Nephron progenitor cell (in vitro differentiated cells): ENCODE measurements at places on chromosomes 1 and 21.
A peak's percentile ranks its signal among the peaks of the same experiment; 100 is the strongest.

DNA sequence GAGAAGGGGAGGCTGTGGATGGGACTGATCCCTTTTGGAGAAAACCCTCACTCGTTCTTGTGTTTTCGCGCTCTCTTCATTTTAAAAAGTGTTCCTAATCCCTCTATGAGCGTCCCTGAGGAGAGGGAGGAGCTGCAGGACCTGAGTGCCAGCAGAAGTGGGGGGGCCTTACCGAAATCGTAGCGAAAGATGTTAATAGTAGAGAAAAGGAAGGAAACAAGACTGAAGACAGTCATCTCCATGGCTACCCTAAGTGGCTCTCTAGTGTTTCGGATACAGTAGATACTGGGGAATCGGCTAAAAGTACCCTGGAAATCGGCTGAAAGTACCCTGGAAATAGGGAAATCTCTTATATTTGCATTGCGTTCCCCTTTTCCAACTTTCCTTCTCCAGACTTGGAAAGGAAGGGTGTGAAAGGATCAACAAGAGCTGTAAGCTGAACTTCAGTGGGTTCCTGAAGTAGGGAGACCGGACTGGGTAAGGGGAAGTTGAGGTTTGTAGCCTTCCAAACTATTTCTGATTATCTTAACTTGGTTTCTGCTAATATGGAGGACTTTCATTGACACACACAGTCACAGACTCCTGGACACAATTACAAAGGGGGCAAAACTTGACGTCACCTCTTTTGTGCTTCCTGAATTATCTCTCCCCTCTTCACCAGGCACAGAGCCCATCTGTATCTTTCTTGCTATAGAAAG, 486 bp upstream of the DSTYK start:
- no peak for DNase-seq
- H3K27ac ChIP-seq: peak overlapping the region; percentile 99
- H3K4me1 ChIP-seq: peaks cover 26% of the 10 kb centered on the region

- peaks cover 27% of the 10 kb centered on the region for H3K36me3 ChIP-seq
- no peaks in the 10 kb centered on the region for H3K27me3 ChIP-seq
- H3K27ac ChIP-seq: peak overlapping the region; percentile 98
- H3K4me1 ChIP-seq: peaks cover 62% of the 10 kb centered on the region
- H3K4me3 ChIP-seq: peak overlapping the region; percentile 85
Measured at GRCh38 chr1:244865028-244865371, 657 bp upstream of the HNRNPU start.

DNA sequence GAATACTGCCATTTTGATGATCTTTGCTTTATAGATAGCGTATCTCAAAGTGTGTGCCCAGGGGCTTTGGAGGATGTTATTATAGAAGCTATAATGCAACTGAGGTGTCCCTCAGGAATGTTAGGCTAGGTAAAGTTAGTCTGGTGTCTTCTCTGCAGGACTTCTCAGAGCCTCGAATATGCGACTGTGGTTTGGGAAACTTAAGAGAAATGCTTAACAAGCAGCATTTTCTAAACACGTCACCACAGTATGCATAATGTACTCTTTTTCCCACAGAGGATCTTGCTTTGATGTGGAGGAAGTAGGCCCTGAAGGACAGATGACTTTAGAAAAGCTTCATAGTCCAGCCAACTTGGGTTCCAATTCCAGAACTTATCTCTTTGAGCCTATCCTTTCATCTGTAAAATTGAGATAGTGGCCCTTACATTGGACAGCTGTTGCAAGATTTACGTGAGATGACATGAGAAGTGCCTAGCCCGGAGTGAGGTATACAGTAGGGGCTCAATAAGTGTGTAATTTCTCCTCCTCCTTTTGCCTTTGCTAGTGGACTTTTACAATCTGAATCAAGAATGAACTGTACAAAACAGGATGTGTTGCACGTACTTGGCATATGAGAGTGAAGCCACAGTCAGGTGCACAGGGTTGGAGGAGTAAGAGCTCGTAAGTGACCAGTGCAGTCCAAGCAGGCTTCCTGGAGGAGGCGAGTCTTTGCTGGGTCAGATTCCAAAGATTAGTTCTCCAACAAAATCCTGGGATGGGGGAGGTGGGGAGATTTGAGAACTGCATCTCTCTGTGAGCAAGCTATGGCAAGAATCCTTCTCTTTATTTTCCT, 29.7 kb upstream of the TRABD2B start:
- H3K36me3 ChIP-seq: no peaks in the 10 kb centered on the region
- H3K4me3 ChIP-seq: no peak overlapping the region
- DNase-seq: no peak
- peaks cover 4% of the 10 kb centered on the region for H3K27me3 ChIP-seq

GRCh38 chr1:78547081-78547480, 56.3 kb downstream of the PTGFR start:
- no peak overlapping the region for H3K27ac ChIP-seq
- no peak overlapping the region for H3K4me3 ChIP-seq
- no peak for DNase-seq
- H3K36me3 ChIP-seq: no peaks in the 10 kb centered on the region
- H3K4me1 ChIP-seq: no peaks in the 10 kb centered on the region
- H3K27me3 ChIP-seq: no peaks in the 10 kb centered on the region

DNA sequence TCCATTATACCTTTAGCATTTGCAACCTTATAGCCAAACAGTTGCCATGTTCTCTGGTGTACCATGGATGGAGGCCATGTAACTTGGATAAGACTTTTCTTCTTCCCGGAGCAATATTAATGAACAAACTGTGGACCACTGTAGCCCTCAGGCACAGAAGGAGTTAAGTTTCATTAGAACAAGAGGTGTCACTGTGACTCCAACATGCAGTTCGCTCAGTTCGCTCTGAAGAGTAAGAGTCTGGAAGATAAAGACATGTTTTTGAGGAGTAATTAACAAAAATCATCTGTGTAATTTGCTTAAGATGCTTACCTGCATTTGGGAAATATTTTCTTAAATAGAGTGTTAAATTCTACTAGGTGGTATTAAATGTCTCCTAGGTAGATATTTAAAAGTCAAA, 4.1 kb downstream of the KIF26B start:
- H3K4me3 ChIP-seq: peak overlapping the region; percentile 93
- H3K4me1 ChIP-seq: peaks cover 47% of the 10 kb centered on the region
- H3K27ac ChIP-seq: no peak overlapping the region
- no peak for DNase-seq
- peaks cover 36% of the 10 kb centered on the region for H3K36me3 ChIP-seq

- H3K4me3 ChIP-seq: no peak overlapping the region
- peaks cover 54% of the 10 kb centered on the region for H3K36me3 ChIP-seq
- DNase-seq: no peak
- no peak overlapping the region for H3K27ac ChIP-seq
- H3K27me3 ChIP-seq: no peaks in the 10 kb centered on the region
- peaks cover 12% of the 10 kb centered on the region for H3K4me1 ChIP-seq
Measured at GRCh38 chr21:25916226-25916625, 181.5 kb downstream of the GABPA start.
